Mesenteric fat pad (tissue), 1 donor: ENCODE measurements at places on chromosomes 4 and X.

GRCh38 chr4:88743696-88744095 lies 46.1 kb upstream of the NAP1L5 start:
- DNase-seq, result no peak

DNA sequence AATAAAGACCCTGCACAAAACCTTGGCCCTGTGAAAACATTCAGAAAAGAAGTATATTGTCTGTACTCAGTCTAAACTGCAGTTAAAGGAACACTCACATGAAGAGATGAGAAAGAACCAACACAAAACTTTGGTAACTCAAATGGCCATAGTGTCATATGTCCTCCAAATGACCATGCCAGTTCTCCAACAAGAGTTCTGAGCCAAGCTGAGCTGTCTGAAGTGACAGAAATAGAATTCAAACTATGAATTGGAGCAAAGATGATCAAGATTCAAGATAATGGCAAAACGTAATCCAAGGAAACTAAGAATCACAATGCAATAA lies 739.3 kb upstream of the NDST4 start:
- DNase-seq, result no peak

DNA sequence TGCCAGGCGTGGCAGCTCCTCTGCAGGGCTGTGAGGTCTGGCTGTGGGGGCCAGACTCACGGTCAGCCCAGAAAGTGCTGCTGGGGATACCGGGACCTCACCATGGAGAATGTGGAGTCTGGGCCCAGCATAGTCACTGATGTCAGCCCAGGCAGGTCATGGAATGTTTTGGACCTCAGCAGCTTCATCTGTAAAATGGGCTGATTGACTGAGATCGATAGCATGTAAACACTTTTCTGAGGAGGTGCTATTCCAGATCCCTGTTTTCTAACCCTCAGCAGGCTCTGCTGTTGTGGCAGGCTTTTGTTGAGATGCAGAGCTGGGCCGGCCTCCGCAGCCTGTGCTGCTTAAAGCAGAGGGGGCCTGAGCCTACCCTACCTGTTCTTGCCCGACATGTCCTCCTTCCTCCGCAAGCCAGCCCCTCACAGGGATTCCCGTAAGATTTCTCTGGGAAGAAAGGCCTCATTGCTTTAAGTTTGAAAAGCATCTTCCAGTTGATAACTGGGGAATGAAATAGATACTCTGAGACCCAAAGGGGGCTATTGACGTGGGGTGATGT lies 38.3 kb upstream of the HGFAC start:
- DNase-seq, result peak; percentile 64

- no peak for DNase-seq
Measured at GRCh38 chr4:173802662-173803022, 272.6 kb upstream of the HAND2 start.

DNA sequence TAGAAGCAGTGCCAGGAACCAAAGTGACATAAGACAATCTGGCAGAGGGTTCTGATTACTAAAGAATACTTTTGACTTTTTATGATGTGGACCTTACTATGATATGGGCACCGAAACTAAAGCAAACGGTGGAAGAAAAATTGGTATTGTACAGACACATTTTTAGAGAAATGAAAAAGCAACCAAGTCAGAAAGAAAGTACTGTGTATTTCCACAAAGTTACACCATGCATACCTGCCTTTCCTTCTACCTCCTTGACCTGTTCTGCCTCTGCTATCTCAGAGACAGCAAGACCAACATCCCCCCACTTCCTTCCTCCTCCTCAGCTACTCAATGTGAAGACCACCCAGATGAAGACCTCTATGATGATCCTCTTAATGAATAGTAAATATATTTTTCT lies 88.3 kb downstream of the HUWE1 start:
- DNase-seq, result no peak

GRCh38 chr4:123338715-123339114 lies 57.9 kb upstream of the SPRY1 start:
- no peak for DNase-seq

- no peak for DNase-seq
Measured at GRCh38 chrX:147894366-147894963, 17.3 kb upstream of the FMR1 start.

- DNase-seq, result no peak
Measured at GRCh38 chr4:76748649-76749048, 149.3 kb downstream of the SOWAHB start.
